ENCODE measurements at places on chromosomes 16 and 17.
A peak's percentile ranks its signal among the peaks of the same experiment; 100 is the strongest.

- no peak for DNase-seq
These were observed 83.0 kb downstream of the CMIP start for GRCh38 chr16:81527477-81528178.

DNA sequence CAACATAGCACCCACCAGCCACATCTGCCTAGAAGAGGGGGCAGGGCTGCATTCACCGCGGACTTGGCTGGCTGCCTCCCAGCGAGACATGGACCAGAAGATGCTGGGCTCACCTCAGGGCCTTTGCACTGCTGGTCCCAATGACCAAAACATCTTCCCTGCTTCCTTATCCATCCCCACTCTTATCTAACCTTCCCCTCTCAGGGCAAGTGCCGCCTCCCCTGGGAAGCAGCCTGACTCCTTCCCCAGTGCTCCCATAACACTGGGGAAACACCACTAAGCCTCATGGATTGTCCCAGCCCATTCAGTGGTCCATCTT, 5.7 kb downstream of the TMC6 start:
- DNase-seq, result no peak

GRCh38 chr16:58048494-58049231, 23.1 kb downstream of the MMP15 start:
- DNase-seq, result peak; percentile 44

DNA sequence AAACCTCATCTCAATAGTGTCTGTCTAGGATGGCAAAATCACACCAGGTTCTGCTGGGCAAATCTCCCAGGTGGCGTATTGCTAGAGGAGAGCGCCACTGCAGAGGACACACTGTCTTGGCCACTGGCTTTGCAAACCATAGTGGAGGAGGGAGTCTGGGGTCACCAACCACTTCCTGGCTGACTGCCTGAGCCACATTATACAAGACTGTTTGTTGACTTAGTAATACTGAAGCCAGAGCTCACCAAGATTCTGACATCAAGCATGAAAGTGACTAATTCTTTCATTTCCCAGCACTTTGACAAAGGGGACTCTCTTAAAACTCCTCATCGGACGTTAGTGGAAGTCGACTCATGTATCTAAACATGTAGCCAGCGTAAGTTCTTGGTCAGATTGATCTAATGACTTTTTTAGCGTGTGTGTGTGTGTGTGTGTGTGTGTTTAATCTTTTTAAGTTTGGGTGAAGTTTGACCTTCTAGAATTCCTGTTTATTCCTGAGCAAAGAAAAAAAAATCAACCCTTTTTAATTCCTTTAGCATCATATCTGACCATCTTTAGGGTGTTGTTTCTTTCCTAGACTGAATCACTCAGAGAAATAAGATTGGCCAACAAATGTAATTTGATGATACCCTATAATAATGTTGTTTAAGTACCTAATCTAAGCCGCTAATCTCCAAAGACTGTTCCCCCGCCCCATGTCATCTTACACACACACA, 13.7 kb downstream of the PITPNC1 start:
- DNase-seq, result no peak

- DNase-seq, result no peak
These were observed 13.0 kb downstream of the CA10 start for GRCh38 chr17:52145476-52145875.

- no peak for DNase-seq
These were observed 2.1 kb upstream of the KANSL1 start for GRCh38 chr17:46195217-46195855.

GRCh38 chr16:79849119-79849518, 248.6 kb upstream of the MAF start:
- DNase-seq, result no peak

DNA sequence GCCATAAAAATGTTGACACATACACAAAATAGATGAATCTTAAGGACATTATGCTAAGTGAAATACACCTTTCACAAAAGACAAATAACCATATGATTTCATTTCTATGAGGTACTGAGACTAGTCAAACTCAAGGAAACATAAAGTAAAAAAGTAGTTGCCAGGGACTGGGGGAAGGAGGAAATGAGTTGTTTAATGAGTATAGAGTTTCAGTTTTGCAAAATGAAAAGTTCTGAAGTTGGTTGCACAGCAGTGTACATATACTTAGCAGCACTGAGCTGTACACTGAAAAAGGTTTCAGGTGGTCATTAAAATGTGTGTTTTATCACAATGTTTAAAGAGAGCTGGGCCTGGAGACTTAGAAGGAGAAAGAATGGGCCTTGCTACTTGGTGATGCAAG, 4.7 kb upstream of the SLC13A2 start:
- DNase-seq, result no peak

DNA sequence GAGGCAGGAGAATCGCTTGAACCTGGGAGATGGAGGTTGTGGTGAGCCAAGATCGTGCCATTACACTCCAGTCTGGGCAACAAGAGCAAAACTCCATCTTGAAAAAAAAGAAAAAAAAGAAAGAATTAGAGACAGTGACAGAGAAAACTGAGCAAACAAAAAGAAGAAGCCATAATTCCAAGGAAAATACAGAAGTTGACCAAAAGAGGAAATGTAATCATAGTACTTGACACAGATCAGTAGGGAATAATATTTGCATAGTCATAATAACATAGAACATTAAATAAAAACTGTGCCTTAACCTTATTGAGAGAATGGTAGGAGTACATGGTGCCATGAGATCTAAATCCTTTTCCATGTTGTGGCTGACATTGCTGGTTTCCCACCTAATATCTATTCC, 14.7 kb upstream of the USP31 start:
- no peak for DNase-seq

GRCh38 chr17:64226132-64226531, 36.9 kb downstream of the TEX2 start:
- no peak for DNase-seq

GRCh38 chr16:84606081-84606875, 11.6 kb downstream of the COTL1 start:
- no peak for DNase-seq

GRCh38 chr16:5412731-5413130, 315.1 kb upstream of the EEF2KMT start:
- no peak for DNase-seq

- no peak for DNase-seq
These were observed 29.0 kb upstream of the EMP2 start for GRCh38 chr16:10609402-10609774.

- DNase-seq, result no peak
These were observed 1.4 kb downstream of the BBS2 start for GRCh38 chr16:56518425-56518824.

- no peak for DNase-seq
These were observed 80.8 kb downstream of the CLEC16A start for GRCh38 chr16:11025120-11025531.

GRCh38 chr16:20385844-20386832, 18.4 kb downstream of the PDILT start:
- DNase-seq, result peak; percentile 82

Measured in neural crest cell (in vitro differentiated cells).